ENCODE measurements at places on chromosomes 3 and 15.

DNA sequence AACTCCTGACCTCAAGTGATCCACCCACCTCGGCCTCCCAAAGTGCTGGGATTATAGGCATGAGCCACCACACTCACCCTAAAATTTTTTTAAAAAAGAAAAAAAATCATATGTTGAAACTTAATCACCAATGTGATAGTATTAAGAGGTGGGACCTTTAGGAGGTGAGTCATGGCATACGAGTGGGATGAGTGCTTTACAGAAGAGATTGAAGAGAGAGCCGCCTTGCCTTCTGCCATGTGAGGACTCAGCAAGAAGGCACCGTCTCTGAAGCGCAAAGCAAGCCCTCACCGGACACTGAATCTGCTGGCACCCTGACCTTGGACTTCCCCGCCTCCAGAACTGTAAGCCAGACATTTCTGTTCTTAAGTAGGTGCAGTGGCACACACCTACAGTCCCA lies 5.5 kb downstream of the ARPIN start:
- no peak for DNase-seq

- no peak for DNase-seq
Observed at GRCh38 chr15:56272454-56272853, 28.8 kb upstream of the RFX7 start.

- no peak for DNase-seq
Observed at GRCh38 chr15:64480891-64481290, 20.5 kb downstream of the ZNF609 start.

DNA sequence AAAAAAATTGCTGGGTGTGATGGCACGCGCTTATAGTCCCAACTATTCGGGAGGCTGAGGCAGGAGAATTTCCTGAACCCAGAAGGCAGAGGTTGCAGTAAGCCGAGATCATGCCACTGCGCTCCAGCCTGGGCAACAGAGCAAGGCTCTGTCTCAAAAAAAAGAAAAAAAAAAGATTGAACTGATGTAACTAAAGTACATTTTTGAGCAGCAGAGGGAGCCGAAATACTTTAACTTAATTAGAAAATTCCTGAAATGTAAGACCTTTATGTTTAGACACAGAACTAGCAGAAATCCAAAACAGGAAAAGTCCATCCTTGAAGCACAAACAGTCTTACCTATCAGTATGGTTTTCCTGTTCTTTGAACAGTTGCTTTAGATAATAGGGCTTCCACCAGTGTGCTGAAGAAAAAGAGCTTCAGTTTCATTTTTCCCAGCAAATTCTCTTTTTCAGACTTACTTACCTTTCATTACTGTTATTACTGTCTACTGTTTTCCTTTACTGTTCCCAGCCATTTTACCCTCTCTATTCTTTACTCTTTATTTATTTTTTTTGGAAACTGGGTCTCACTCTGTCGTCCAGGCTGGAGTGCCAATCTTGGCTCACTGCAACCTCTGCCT lies 33.4 kb upstream of the ZNF609 start:
- DNase-seq, result no peak

DNA sequence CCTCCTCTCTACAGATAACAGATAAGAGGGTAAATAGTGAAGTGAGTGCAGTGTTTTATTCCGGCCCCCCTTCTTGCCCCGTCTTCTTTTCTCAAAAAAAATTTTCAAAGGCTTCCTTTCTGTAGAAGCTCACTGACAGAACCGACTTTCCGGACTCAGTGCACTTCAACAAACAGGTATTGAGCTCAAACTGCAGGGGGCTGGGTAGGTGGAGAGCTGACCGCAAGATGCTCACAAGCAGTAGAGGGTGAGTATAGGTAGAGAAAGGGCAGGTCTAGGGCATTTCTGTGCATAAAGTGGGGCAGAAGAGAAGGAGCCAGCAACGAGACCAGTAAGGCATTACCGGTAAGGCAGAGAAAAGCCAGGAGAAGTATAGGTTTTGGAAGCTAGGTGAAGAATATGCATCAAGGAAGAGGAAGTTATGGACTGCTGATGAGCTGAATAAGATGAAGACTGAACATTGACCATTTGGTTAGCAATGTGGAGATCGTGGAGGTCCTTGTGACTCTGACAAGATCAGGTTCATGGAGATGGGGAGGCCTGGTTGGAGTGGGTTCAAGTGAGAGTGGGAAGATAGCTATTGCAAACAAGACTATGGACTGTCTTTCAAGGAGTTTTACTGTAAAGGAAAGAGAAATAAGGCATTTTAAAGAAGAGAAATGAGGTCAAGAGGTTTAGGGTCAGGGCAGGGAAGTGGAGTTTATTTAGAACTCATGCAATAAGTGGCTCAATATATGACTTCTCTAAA lies 97.4 kb downstream of the ST6GAL1 start:
- DNase-seq, result no peak

GRCh38 chr3:12323237-12323636 lies 34.4 kb downstream of the PPARG start:
- DNase-seq, result no peak

DNA sequence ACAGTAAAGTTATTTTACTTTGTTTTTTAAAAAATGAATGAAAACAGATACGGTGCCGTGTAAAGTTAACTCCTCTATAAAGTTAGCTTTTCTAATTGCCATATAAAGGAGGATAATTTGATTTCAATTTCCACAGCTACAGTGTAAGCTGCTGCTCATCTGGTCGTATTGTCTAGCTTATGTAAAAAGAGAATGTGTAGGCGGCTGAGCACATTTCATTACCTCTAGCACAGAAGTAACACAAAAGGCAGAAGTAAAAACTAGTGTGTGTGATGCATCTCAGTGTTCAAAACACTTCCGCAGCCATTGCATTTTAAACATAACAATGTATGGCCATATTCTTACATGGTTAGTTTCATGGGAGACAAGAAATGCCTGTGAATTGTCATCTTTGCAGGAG lies 105.0 kb upstream of the P2RY1 start:
- DNase-seq, result no peak

GRCh38 chr15:39624806-39625205 lies 43.9 kb downstream of the THBS1 start:
- DNase-seq, result no peak

DNA sequence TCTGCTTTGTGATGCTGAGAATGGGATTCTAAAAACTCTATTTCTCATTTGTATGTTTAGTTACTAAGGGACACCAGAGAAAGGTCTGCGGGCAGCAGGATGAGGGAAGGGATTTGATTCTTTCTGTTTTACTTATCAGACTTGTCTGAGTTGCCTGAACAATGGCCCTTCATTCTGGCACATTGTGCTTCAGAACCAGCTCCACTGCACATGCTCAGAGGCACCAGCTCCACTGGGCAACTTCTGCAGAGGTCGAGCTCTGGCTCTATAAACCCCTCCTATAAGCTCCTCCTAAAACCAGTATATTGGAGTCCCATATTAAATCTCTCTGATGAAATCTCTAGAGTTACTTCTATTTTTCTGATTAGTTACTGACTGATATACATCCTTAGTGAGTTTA lies 453.2 kb upstream of the CDIN1 start:
- no peak for DNase-seq

GRCh38 chr3:58048301-58048700 lies 40.1 kb downstream of the FLNB start:
- no peak for DNase-seq

- DNase-seq, result no peak
Observed at GRCh38 chr15:80455051-80455648, 51.0 kb downstream of the ARNT2 start.

DNA sequence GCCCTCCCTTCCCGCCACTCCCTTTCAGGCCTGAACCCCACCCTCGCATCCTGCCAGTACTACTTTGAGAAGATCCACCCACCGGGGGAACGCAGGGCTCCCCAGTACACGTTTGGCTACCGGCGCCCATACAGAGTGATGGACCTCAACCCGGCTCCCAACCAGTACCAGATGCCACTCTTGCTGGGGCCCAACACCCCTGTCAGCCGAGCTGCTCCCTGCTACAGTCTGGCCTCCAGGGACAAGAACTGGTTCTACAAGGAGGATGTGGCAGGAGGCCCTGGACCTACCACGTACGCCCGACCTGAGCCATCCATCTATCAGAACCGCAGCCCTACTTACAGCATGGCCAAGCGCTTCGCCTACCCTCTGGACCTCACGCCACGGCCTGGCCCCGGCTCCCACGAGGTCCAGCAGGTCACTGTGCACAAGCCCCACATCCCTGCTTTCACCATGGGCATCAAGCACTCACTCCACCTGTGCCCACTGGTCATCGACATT lies 14.4 kb upstream of the CSPG4 start:
- no peak for DNase-seq

DNA sequence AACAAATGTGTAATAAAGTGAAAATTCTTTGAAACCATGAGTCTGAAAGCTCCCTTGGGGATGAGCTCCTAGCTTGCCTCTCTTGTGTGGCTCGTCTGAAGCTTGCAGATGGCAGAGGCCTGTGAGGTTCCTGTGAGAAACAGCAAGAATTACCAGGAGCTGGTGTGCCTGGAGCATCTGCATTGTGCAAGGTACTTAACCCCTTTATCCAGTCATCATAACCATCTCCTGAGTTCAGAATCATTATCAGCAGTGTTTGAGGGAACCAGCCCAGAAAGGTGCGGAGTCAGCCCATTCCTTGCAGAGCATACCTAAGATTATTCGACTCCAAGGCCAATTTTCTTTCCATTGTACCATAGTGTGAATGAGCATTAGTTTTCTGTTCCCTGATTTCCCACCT lies 51.7 kb upstream of the TRA2B start:
- DNase-seq, result no peak

- DNase-seq, result no peak
Observed at GRCh38 chr3:53921296-53921695, 29.6 kb upstream of the SELENOK start.

DNA sequence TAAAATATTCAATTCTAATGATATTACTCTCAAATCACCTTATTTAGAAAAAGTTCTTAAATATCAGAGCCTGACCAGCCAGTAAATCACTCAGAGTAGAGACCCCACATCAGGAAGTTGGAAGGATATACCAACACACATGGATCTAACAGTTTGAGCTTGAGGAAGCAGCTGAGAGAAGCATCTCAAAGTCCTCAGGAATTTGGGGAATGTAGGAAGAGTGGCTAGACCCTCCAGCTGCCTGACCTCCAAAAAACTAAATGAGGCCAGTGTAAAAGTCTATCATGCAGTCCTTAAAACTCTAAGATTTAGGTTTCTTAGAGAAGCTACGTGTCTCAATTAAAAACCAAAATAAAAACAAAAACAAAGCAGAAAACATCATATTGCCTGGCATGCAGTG lies 55.4 kb downstream of the SETD2 start:
- no peak for DNase-seq
